RPMI7951 (cell line): ENCODE measurements at places on chromosomes 4 and X. TPM values are rescaled to one million over a fixed set of nuclear protein-coding genes. Genes with fewer than 3 reads are reported as not detected.

Gene SUPT20HL1
- not detected in 2 replicates for total RNA-seq

Gene PRR32
- not detected in 2 replicates for total RNA-seq

DNA sequence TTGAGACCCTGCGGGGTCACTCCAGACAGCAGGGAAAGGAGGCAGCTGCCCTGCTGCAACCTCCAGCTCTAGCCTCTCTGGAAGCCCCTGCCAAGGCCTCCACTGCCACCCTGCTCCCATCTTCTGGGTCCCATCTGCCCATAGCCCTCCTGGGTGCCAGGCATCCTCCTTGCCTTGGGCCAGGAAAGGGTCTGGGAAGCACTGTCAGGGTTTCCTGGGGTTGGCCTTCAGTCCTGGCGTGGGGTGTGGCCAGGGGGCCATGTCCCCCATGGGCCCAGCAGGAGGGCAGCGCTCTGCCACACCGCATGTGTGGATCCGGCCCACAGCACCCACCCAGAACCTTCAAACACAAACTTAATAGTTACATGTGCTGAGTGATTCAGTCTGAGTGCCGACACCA is 3.4 kb upstream of the CPLX1 start:
- no peak for DNase-seq

DNA sequence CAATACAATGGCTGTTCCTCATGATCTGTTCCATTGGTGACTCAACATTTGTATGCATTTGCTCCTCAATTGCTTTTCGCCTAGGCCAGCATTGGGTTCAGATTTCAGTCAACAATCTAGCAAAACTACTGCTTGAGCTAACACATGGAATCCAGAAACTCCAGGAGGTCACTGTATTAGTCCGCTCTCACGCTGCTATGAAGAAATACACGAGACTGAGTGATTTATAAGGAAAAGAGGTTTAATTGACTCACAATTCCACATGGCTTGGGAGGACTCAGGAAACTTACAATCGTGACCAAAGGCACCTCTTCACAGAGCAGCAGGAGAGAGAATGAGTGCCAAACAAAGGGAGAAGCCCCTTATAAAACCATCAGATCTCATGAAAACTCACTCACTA is 67.1 kb downstream of the RXFP1 start:
- DNase-seq, result no peak

- DNase-seq, result no peak
These were observed 25.4 kb upstream of the METAP1 start for GRCh38 chr4:98969878-98970785.

- DNase-seq, result no peak
These were observed 47.8 kb downstream of the NIPAL1 start for GRCh38 chr4:48064349-48064748.

- peak; percentile 16 for DNase-seq
These were observed 24.3 kb downstream of the AWAT2 start for GRCh38 chrX:70025464-70025863.

GRCh38 chrX:67734111-67734753 is 190.4 kb downstream of the AR start:
- no peak for DNase-seq

- no peak for DNase-seq
These were observed 216.7 kb upstream of the GALNT7 start for GRCh38 chr4:172951679-172952451.

GRCh38 chr4:178784491-178784890 is 1342.3 kb upstream of the AGA start:
- no peak for DNase-seq

DNA sequence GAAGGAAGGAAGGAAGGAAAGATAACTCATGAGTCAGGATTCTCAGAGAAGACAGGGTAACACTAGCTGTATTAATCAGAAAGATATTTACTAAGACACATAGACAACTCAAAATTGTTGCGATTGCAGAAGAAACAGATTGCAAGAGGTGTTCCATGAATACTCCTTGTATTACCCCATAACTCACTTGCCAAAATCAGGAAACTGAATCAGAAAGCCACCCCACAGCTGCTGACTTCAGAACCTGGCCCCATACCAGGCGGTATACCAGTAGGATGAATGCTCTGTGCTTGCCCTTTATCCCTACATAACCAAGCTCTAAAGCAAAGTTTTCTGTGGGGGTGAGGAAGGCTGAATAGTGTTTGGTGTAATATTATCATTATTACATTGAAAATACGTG is 468.5 kb downstream of the IQCM start:
- no peak for DNase-seq

DNA sequence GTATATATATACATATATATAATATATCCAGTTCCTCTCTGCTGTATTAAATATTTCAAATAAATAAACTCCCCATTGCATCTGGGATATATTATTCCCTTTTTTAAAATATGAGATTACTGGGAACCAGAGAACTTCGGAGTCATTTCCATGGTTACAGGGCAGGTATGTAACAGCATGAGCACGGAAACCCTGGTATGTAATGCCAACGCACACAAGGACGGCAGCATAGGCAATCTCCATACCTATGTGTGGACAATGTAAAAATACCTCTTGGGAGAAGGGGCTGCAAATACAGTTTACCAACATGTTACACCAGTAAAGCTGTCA is 62.8 kb downstream of the NUDT10 start:
- no peak for DNase-seq

- peak; percentile 46 for DNase-seq
These were observed 7.5 kb downstream of the ADD1 start for GRCh38 chr4:2850966-2851798.

DNA sequence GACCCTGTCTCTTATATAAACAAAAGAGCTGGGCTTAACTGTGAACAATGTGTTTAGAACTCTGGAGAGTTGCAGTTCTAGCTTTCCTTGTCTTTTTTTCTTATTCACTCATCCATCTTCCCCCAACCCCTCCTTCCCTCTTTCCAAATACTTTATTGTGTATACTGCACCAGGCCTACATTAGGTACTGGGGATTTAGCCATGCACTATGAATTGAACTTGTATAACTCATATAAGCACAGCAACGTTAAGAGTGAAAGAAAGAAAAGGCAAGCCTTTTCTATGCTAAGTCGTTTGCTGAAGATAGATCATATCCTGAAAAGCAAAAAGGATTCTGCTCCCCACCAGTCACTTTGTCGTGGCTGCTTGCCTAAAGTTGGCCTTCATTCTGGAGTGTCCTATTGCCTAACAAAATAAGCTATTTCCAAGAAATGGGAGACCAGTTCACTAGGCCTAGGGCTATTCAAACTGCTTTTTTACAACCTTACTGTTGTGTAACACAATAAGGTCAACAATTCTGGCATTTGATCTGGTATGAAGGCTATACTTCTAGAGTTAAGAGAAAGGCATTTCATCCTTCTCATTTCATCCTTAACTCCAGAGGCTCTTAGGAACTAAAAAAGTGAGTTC is 32.2 kb downstream of the CCNI start:
- DNase-seq, result no peak

DNA sequence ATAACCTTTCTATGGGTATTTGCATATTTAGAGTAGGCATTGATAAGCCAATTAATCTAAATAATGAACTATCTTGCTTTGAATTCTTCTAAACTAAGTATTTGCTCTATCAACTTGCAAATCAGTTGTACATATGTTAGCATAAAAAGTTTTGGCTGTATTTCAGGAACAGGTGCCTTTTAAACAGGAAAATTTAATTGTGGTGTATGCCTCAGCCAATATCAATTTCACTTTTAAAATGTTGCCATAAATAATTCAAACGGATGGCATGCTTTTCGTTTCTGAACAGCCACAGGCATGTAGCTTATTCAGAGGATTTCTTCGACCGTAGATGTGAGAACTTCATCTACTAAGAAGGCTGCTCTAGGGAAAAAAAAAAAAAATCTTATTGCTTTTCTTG is 99.9 kb downstream of the DCLK2 start:
- DNase-seq, result peak; percentile 26

- no peak for DNase-seq
These were observed 30.7 kb upstream of the SGMS2 start for GRCh38 chr4:107793996-107794395.
